Stimulated activated CD8-positive, alpha-beta memory T cell treated with anti-CD3 and anti-CD28 coated beads, Interleukin-15, amount 100 ng/mL, for 24 hours (primary cell): ENCODE measurements at places on chromosomes 6 and 20.

DNA sequence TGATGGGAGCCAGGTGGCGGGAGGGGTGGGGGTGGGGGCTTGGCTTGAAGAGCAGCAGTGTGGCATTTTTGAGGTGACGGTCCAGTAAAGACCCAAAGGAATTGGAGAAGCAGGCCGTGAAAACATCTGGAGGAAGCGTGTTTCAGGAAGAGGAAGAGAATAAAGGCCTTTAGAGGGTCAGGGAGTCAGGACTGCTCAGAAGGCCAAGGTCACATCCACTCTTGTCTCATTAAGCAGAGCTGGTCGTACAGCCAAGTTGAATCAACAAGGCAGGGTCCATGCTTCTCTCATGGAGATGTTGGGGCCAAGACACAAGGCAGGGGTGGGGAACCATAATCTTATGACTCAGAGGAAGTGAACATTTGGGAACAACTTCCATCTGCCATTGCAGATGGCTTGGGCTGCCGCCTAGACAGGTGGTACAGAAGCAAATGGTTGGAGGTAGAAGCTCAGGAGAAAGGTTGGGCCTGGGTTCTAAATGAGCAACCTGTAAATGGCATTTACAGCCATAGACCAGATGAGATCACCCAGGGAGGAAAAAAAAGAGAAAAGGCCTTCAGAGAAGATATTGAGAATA lies 179.6 kb downstream of the TTLL2 start:
- no peak for DNase-seq

DNA sequence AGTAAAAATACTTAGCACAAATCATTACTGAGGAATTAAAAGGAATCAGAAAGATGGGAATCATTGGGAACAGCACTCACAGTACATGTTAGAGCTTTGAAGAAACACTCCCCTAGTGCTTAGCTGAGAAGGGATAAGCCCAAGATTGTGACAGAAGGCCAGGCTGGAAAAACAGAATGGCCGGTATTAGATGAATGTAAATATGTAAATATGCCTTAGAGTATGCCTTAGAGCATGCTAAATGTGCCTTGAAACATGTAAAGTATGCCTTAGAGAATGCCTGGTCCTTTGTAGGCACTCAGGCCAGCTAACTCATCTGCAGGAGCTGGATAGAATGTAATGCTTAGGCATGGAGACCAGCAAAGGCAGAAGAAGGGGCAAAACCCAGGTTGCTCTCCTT lies 10.6 kb upstream of the TENT5A start:
- no peak for DNase-seq

DNA sequence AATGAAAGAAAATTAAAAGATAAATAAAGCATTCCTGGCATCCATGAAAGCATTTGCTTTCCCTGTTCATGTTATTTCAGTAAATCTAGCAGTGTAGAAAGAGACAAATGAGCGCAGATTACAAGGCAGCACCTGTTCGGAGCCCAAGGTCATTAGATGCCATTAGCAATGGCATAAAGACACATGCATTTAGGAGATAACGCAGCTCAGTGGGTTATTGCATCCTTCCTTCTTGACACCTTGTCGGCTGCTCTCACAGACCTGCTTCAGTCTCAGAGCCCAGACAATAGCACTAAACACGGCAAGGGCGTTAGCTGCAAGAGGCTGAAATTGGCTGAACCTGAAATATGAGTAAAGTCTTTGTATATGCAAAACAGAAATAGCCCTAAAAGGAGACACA lies 140.3 kb downstream of the ATXN1 start:
- no peak for DNase-seq

DNA sequence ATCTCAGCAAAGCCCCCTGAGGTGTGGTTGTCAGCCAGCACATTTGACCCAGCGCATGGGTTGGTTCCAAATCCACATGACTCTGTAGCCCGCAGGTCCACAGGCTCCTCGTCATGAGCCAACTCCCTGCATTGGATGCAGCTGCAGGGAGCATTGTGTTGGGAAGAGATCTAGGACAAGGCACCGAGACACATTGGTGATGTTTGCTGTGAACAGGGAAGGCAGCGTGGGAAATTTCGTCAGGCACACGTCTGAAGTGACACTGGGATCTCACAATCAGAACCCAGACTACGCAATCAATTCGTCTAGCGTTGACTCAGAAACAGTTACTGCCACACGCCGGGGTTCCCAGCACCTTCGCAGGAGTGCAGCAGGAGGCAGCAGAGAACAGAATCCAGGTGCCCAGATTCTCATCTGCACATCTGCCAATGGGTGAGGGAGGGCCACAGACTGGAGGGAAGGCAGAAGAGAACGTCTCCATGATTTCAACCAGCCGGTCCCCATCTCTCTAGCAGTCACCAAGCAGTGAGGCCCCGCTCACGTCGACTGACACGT lies 177.0 kb downstream of the TTLL2 start:
- no peak for DNase-seq
